ENCODE measurements at places on chromosomes 4 and X.

GRCh38 chr4:100721490-100721889 lies 203.7 kb upstream of the EMCN start:
- no peak for DNase-seq

DNA sequence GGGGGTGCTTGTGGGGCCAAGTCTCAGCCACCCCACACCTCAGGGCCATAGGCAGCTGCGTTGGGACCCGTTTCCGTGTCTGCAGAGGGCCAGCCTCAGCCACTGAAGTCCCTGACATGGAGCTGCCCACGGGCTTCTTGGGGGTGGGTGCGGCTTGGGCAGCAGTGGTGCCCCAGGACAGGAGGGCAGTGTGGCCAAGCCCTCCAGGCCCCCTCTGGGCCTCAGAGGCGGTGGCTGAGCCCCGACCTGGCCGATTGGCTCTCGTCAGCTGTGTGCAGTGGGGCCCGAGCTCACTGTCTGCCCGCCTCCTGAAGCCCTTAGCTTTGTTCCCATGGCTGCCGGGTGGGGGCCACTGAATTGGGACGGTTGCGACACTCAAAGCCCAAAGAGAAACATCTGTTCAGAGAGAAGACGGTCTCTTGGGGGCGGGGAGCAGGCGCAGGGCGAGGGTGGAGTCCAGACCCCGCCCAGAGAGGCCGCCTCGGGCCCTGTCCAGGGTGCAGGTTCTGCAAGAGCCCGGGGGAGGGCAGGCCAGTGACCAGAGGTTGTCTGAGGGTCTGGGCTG lies 9.1 kb downstream of the FGFR3 start:
- DNase-seq, result no peak

DNA sequence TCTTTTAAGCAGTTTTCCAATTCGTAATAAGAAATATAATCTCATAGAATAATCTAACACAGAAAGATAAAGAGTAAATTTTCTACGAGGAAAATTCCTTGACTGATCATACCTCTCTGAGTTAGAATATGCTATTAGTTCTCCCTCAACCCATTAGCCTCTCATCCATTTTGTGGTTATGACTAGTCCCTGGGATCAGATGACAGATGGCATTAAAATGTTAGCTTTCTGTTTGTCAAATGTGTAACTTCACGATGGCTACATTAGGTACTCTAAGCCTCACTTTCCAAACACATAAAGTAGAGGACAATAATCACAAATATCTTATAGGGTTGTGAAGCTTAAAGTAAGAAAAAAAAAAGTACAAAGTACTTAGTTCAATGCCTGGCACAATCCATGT lies 112.2 kb downstream of the ZAR1 start:
- DNase-seq, result no peak

GRCh38 chr4:168832763-168833575 lies 177.1 kb downstream of the CBR4 start:
- no peak for DNase-seq

Measured in stimulated activated CD4-positive, alpha-beta T cell treated with anti-CD3 and anti-CD28 coated beads, Interleukin-15, amount 100 ng/mL, for 1 hour (primary cell).